Colonic mucosa (tissue), 4 donors: ENCODE measurements at places on chromosomes 3 and 15. TPM values are rescaled to one million over a fixed set of nuclear protein-coding genes. Genes with fewer than 3 reads are reported as not detected.

The PROS1 gene
- total RNA-seq: 26.0 TPM

The TRIM42 gene
- total RNA-seq: not detected

The COL6A6 gene
- total RNA-seq: not detected

The B3GALNT1 gene
- total RNA-seq: 1.8 TPM

DNA sequence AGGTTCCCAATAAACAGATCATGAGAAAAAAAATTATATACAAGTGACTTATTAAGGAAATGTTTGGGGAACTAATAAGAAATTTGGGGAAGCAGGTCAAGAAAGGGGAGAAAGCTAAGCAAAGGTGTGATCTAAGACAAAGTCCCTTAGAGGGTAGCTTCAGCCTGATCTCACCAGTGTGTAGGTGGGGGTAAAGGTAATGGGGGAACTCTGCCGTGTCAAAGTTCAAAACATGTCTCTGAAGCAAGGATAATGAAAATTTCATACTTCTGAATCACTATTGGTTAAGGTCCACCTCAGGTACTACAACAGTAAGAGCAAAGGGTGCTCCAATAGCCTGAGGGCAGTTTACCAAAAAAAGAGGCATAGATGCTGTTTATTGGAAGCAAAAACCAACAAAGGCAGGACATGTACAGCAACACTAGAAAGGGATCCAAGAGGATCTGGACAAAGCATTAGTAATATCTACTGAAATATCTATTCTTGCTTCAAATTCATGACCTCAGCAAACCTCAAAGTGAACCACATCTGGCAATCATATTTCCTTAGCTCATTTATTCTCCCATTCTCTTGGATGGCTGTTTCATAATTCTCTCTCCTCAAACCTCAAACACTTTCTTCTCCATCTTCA lies 6.9 kb downstream of the ACAD11 start:
- no peak for DNase-seq
- H3K27me3 ChIP-seq: no peaks in the 10 kb centered on the region
- no peak overlapping the region for H3K4me3 ChIP-seq
- H3K27ac ChIP-seq: no peak overlapping the region
- no peaks in the 10 kb centered on the region for H3K36me3 ChIP-seq

DNA sequence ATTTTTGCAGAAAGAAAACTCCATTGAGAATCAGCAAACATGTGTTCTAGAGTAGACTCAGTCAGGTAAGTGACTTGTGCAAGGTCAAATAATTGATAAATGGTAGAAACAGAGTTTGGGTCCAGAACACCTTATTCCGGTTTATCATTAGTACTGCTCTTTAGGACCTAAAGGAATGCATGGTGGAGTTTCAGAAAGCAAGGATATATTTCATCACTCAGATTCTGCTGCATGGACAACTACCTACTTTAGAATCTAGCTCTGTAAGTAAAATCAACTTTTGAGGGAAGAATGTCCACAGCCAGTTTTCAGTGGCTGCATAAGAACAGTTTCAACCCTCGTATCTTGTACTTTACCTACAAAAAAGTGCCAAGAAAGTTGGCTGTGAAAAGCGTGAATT lies 43.6 kb downstream of the TIMP4 start:
- H3K4me1 ChIP-seq: no peaks in the 10 kb centered on the region
- H3K4me3 ChIP-seq: no peak overlapping the region
- H3K36me3 ChIP-seq: no peaks in the 10 kb centered on the region
- H3K27ac ChIP-seq: no peak overlapping the region
- no peaks in the 10 kb centered on the region for H3K27me3 ChIP-seq
- no peak for DNase-seq

DNA sequence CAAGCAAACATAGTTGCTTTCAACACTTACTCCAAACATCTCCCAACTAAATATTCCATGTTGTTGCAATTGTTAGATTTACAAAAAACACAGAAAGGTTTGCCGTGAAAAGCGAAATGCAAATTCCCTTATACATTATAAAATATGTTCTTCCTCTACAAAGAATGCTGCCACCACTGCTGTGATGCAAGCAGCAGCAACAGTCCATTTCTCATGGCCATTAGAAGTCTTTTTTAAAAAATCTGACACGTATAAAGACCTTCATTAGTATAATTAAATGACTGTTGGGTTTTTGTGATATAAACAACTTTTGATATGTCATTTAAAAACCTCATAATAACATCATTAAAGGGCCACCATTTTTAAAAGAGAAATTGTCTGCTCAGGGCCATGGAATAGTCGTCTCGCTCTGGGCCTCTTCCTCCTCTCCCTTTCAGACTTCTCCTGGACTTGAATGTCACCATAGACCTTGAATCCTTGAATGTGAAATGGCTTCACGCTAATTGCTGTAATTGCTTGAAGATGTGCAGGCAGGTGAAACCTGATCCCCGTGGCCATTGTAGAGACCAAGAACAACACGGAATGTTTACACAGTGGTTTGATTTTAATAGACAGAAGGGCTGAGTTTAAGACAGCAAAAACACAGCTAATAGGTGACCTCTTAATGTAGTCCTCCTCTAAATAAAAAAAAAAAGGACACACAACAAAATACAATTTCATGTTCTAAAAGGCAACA lies 450.4 kb downstream of the FOXP1 start:
- peaks cover 10% of the 10 kb centered on the region for H3K4me1 ChIP-seq
- no peak for DNase-seq
- no peaks in the 10 kb centered on the region for H3K27me3 ChIP-seq
- peak overlapping the region; percentile 82 for H3K27ac ChIP-seq
- H3K4me3 ChIP-seq: no peak overlapping the region

GRCh38 chr3:100158918-100159330 lies 44.6 kb upstream of the FILIP1L start:
- H3K36me3 ChIP-seq: no peaks in the 10 kb centered on the region
- no peaks in the 10 kb centered on the region for H3K27me3 ChIP-seq
- no peak overlapping the region for H3K27ac ChIP-seq
- H3K4me1 ChIP-seq: no peaks in the 10 kb centered on the region
- no peak overlapping the region for H3K4me3 ChIP-seq
- no peak for DNase-seq

DNA sequence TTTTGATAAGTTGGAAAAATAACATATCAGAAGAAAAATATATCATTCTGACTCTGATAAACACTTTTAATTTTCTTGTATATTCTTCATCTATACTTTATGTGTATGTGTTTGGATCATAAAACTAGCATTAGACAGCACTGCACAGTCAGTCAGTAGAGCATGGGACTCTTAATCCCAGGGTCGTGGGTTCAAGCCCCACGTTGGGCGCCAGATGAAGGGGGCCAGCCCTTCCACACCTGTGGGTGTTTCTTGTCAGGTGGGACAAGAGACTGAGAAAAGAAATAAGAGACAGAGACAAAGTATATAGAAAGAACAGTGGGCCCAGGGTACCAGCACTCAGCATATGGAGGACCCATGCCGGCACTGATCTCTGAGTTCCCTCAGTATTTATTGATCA lies 546.0 kb upstream of the NR2F2 start:
- no peak overlapping the region for H3K27ac ChIP-seq
- H3K36me3 ChIP-seq: no peaks in the 10 kb centered on the region
- no peak for DNase-seq
- H3K27me3 ChIP-seq: no peaks in the 10 kb centered on the region

The TRMT10C gene
- total RNA-seq: 21.8 TPM

- H3K27ac ChIP-seq: no peak overlapping the region
- no peaks in the 10 kb centered on the region for H3K36me3 ChIP-seq
- H3K27me3 ChIP-seq: no peaks in the 10 kb centered on the region
These were observed 369.4 kb downstream of the MAGI1 start for GRCh38 chr3:65669163-65669875.

The TM4SF1 gene
- total RNA-seq: 48.7 TPM

The NEIL1 gene
- total RNA-seq: 39.6 TPM

DNA sequence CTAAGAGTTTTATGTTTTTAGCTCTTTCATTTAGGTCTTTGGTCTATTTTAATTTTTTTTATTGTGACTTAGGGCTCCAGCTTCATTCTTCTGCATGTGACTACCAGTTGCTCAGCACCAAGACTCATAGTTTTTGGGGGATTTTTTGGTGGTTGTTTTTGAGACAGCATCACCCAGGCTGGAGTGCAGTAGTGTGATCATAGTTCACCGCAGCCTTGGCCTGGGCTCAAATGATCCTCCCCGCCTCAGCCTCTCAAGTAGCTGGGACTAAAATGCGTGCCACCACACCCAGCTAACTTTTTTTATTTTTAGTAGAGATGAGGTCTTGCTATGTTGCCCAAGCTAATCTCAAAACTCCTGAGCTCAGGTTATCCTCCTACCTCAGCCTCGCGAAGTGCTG lies 19.4 kb downstream of the CDV3 start:
- no peaks in the 10 kb centered on the region for H3K27me3 ChIP-seq
- no peaks in the 10 kb centered on the region for H3K36me3 ChIP-seq
- no peaks in the 10 kb centered on the region for H3K4me1 ChIP-seq
- no peak overlapping the region for H3K4me3 ChIP-seq
- DNase-seq: no peak

DNA sequence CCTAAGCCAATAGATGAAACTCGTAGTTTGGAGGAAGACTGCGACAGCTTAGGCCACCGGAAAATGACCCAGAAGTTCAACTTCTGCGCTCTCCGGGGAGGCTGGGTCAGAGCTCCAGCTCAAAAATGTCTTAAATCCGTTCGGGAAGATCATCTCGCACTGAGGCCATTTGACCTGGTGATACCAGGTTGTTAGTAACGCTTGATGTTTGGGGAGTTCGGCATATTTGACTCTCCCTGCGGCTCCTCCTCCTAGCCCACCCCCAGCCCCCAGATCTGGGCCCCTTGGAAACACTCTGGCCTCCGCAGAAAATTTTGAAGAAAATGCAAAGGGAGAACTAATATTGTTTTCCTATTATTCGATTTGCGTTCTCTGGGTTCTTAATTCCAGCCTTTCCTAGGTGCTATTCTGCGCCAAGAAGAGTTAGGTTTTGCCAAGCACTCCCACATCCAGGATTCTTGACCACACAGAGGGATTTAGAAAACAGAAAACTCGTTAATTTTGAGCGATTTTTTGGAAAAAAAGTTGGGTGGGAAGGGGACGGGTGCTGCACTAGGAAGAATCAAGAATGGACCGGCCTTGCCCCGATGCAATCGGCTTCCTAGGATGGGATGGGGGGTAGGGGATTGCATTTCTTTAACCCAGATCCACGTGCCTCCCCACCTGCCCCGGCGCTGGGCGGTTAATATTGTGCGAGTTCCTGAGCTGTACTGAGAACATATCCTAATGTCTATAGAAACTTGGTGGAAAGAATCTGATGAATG lies 50.0 kb downstream of the ZIC4 start:
- no peak overlapping the region for H3K4me3 ChIP-seq
- DNase-seq: no peak
- peaks cover 62% of the 10 kb centered on the region for H3K27me3 ChIP-seq
- H3K36me3 ChIP-seq: no peaks in the 10 kb centered on the region

- no peak overlapping the region for H3K4me3 ChIP-seq
- no peaks in the 10 kb centered on the region for H3K27me3 ChIP-seq
- no peaks in the 10 kb centered on the region for H3K4me1 ChIP-seq
- H3K27ac ChIP-seq: no peak overlapping the region
- DNase-seq: no peak
These were observed 94.8 kb downstream of the FMN1 start for GRCh38 chr15:33099739-33100138.

DNA sequence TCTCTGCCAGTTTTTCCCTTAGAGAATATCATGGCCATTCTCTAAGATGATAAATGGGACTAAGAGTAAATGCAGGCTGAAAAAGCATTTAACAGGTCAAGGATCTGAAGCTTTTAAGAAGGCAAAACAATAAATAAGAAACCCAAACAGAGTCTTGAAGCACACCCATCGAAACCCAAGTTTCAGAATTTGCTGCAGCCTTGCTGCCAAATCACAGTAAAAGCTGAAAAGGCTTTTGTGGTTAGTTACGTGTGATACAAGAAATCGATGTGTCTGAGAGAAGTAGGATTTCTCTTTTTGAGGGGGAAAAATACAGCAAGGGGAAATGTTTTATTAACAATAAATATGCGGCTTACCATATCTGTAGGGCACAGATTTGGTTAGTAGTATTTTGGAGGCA lies 92.0 kb downstream of the IGF1R start:
- H3K27me3 ChIP-seq: no peaks in the 10 kb centered on the region
- H3K4me3 ChIP-seq: no peak overlapping the region
- H3K4me1 ChIP-seq: peaks cover 2% of the 10 kb centered on the region
- H3K36me3 ChIP-seq: no peaks in the 10 kb centered on the region

GRCh38 chr15:45149060-45149459 lies 19.3 kb downstream of the DUOX1 start:
- H3K36me3 ChIP-seq: no peaks in the 10 kb centered on the region
- H3K4me1 ChIP-seq: no peaks in the 10 kb centered on the region
- H3K27me3 ChIP-seq: no peaks in the 10 kb centered on the region
- H3K4me3 ChIP-seq: no peak overlapping the region

DNA sequence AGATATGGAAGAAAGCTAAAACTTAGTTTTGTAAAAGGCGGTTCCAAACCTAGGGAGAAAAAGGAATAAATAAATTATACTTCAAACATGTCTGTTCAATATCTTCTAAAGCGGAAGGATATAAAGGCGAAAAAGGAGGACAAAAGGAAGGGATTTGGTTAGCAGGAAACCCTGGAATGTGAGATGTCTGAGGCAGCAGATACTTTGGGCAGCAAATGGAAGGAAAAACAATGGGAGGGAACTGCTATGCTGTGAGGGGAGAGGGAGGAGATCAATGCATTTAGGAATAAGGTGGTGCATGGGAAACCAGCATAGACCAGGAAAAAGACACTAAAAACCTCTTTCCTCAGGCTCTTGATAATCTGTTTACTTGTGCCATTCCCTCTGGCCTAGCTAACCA lies 120.8 kb downstream of the DNAH12 start:
- no peaks in the 10 kb centered on the region for H3K27me3 ChIP-seq
- H3K4me3 ChIP-seq: no peak overlapping the region
- H3K4me1 ChIP-seq: no peaks in the 10 kb centered on the region
- H3K27ac ChIP-seq: no peak overlapping the region
- no peaks in the 10 kb centered on the region for H3K36me3 ChIP-seq
- DNase-seq: no peak

GRCh38 chr3:196214783-196215441 lies 1.4 kb upstream of the SLC51A start:
- no peak overlapping the region for H3K4me3 ChIP-seq
- H3K27me3 ChIP-seq: no peaks in the 10 kb centered on the region
- H3K27ac ChIP-seq: no peak overlapping the region
- peaks cover 21% of the 10 kb centered on the region for H3K4me1 ChIP-seq
